ENCODE measurements at places on chromosomes 6 and 20. TPM values are rescaled to one million over a fixed set of nuclear protein-coding genes. Genes with fewer than 3 reads are reported as not detected.

DNA sequence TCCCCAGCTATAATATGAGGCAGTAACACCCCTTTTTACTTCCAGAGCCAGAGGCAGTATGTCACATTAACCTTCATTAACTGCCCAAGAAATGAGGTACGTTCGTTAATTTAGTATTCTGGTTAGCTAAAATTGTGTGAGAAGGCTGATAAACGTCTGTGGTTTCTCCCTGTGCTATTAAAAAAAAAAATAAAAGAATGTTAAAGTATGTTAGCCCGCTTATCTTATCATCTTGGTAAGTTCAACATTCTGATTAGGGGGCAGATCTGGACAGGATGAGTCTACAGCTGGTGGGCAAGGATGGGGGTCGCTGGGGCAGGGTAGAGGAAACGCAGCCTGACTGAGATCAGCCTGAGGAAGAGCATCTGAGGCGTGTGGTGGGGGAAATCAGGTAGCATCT, 154.0 kb downstream of the PRL start:
- H3K4me3 ChIP-seq: no peak overlapping the region
- peaks cover 33% of the 10 kb centered on the region for H3K4me1 ChIP-seq
- no peak for DNase-seq

GSTA1 gene
- total RNA-seq: not detected

DNA sequence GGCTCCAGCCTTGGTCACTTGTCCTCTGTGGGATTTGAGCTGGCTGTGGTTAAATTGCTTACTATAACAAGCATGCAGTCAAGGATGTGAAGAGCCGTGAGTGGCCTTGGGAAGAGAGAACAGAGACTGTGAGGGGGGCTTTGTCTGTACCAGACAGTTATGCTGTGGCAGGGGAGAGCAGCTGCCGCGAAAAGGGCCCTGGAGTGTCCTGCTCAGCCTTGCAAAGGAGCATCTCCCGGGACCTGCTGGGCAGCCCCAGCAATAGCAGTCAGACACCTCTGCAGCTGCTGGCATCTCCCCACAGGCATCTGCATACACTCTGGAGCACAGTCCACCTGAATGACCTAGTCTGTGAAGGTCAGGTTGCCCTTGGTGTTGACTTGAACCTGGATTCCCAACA, 6.3 kb downstream of the EBF4 start:
- H3K36me3 ChIP-seq: no peaks in the 10 kb centered on the region
- H3K4me1 ChIP-seq: peaks cover 6% of the 10 kb centered on the region
- H3K27me3 ChIP-seq: peaks cover 40% of the 10 kb centered on the region
- H3K4me3 ChIP-seq: no peak overlapping the region
- H3K27ac ChIP-seq: no peak overlapping the region

- no peaks in the 10 kb centered on the region for H3K4me1 ChIP-seq
- no peak overlapping the region for H3K4me3 ChIP-seq
- H3K36me3 ChIP-seq: no peaks in the 10 kb centered on the region
- no peak overlapping the region for H3K27ac ChIP-seq
Measured at GRCh38 chr20:24163506-24163905, 174.9 kb upstream of the GGTLC1 start.

- H3K36me3 ChIP-seq: no peaks in the 10 kb centered on the region
- no peak overlapping the region for H3K27ac ChIP-seq
- no peak overlapping the region for H3K4me3 ChIP-seq
- DNase-seq: no peak
Measured at GRCh38 chr6:133236932-133237331, 4.2 kb upstream of the EYA4 start.

DNA sequence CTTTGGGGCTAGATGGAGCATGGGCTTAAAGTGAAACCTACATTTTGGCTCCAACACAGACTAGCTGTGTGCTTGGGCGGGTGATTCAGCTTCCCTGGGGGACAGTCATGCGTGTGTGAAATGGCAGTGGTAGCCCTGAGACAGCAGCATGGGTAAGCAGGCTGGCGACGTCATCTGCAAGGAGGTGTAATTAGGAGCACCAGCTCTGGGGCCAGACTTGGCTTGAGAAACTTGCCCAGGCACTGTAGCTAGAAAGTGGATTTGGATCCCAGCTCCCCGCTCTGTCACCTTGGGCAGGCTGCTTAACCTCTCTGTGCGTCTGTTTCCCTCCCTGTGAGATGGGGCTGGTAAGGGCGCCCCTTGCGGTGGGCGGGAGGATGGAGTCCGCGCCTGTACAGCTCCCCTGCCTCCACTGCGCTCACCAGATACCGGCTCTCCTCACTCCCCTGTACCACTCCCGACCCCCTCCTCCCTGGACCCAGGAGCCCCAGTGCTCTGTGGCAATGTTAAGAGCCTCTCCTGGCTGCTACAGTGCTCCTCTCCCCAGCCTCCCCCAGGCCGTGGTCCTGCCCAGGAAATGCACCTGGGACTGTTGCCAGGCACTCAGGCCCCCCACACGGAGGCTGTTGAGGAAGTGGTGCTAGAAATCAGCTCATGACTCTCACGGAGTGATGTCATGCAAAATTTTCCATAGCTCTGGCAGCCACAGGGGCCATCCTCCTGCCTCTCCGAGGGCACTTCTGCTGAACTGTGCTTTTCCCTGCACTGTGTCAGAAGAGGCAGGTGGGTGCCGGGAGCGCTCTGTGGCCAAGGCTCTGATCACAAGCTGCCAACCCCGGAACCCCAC, 44.6 kb downstream of the SYNJ2 start:
- H3K27ac ChIP-seq: peak overlapping the region; percentile 97
- H3K36me3 ChIP-seq: peaks cover 1% of the 10 kb centered on the region
- DNase-seq: peak; percentile 89
- no peaks in the 10 kb centered on the region for H3K27me3 ChIP-seq

DNA sequence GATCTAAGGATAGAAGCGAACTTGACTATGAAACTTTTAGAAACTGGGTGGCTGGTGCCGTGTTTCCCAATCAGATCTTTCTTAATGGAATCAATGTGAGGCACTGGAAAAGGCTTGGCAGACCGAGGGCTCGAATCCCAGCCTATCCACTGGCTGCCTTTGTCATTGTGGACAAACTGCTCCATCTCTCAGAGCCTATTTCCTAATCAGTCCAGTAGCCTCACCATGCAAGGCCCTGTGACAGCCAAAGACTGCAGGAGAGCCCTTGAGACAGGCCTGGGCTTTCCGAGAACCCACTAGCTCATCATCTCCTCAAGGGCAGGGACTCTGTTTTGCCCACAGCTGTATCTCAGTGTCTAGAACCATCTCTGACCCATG, 43.4 kb downstream of the SPDEF start:
- no peak overlapping the region for H3K27ac ChIP-seq
- H3K4me3 ChIP-seq: no peak overlapping the region
- no peak for DNase-seq
- peaks cover 4% of the 10 kb centered on the region for H3K4me1 ChIP-seq
- H3K27me3 ChIP-seq: peaks cover 17% of the 10 kb centered on the region

- no peak for DNase-seq
- H3K36me3 ChIP-seq: no peaks in the 10 kb centered on the region
- no peaks in the 10 kb centered on the region for H3K4me1 ChIP-seq
Measured at GRCh38 chr6:127182501-127182900, 64.0 kb downstream of the RSPO3 start.

TFAP2D gene
- not detected for total RNA-seq

- DNase-seq: no peak
- no peak overlapping the region for H3K27ac ChIP-seq
- peaks cover 25% of the 10 kb centered on the region for H3K27me3 ChIP-seq
- no peaks in the 10 kb centered on the region for H3K4me1 ChIP-seq
- no peak overlapping the region for H3K4me3 ChIP-seq
- H3K36me3 ChIP-seq: no peaks in the 10 kb centered on the region
Measured at GRCh38 chr6:142130814-142131213, 1.9 kb upstream of the GJE1 start.

GRCh38 chr20:35618263-35619131, 2.9 kb downstream of the SPAG4 start:
- H3K36me3 ChIP-seq: no peaks in the 10 kb centered on the region
- peak; percentile 26 for DNase-seq
- H3K4me1 ChIP-seq: peaks cover 67% of the 10 kb centered on the region
- H3K27me3 ChIP-seq: no peaks in the 10 kb centered on the region

DNA sequence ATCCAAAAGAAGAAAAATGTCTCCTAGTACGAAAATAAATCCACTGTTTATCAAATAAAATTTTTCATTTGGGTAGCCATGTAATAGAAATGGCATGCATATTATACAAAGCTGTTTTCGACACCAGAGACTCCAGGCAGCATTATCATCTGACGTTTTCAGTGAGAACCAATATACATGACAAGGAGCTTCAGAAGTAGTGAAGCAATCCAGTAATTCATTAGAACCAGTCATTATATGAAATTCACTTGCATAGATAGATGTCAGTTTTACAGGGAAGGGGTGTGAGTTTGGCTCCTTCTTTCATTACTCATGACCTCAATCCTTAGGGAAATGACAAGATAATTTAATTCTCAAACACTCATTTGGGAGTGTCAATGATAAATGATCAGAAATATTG, 14.7 kb downstream of the HTR1B start:
- DNase-seq: no peak
- H3K36me3 ChIP-seq: no peaks in the 10 kb centered on the region
- no peaks in the 10 kb centered on the region for H3K27me3 ChIP-seq
- H3K4me1 ChIP-seq: no peaks in the 10 kb centered on the region
- no peak overlapping the region for H3K4me3 ChIP-seq
- no peak overlapping the region for H3K27ac ChIP-seq

DNA sequence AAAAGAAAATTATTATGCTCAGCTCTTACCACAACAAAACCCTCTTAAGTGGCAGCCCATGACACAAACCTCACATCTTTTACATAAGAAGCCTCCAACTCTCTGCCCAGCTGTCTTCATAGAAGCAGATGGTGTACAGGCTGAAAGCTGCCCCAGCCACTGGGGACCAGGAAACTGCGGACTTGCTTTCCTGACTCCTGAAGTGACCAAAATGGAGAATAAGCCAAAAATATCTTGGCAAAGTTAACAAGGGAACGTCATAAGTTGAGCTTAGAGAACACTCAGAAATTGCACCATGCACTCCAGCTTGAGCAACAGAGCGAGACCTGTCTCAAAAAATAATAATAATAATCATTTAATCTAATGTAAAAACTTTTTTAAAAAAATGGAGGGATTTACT, 160.3 kb upstream of the CDYL start:
- peaks cover 14% of the 10 kb centered on the region for H3K27me3 ChIP-seq
- H3K4me3 ChIP-seq: no peak overlapping the region
- no peak overlapping the region for H3K27ac ChIP-seq
- H3K4me1 ChIP-seq: no peaks in the 10 kb centered on the region
- H3K36me3 ChIP-seq: peaks cover 2% of the 10 kb centered on the region
